ENCODE measurements at places on chromosomes 1 and 21.

DNA sequence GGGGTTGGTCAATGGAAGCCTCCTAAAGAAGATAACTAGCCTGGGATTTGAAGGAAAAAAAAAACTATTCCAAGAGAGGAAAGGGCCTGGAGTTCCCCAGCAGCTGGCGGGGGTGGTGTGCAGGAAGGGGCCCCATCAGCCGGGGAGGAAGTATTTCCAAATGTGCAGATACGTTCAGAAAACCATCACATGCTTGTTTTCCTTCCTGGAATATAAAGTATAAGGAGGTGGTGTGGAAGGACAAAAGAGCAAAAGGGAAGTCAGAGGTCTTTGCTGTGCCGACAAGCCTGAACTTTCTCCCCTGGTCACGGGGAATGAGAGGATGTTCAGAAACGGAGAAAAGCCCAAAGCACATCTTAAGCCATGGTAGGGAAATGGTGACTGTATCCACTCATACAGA, 72.0 kb upstream of the BACE2 start:
- no peak for DNase-seq

GRCh38 chr1:214913966-214914365, 168.6 kb upstream of the KCNK2 start:
- no peak for DNase-seq

GRCh38 chr1:184945029-184945428, 29.3 kb downstream of the NIBAN1 start:
- no peak for DNase-seq

DNA sequence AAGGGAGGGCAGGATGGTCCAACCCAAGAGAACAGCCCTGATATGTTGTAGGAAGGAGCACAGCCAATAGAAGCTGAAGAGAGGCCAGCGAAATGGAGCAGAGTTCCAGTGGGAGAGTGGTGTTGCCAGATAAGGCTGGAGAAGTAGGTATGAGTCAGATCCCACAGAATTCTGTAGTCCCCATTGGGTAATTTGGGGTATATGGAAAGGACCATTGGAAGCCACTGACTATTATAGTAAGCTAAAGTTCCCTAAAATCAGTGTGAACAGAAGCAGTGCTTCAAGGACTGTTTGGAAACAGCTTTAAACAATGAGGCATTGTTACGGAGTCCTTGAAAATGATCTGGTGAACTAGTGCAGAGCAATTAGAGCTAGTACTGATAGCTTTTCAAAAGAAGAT, 63.0 kb downstream of the DISP1 start:
- no peak for DNase-seq

GRCh38 chr21:41648591-41649031, 118.2 kb downstream of the RIPK4 start:
- DNase-seq, result no peak

DNA sequence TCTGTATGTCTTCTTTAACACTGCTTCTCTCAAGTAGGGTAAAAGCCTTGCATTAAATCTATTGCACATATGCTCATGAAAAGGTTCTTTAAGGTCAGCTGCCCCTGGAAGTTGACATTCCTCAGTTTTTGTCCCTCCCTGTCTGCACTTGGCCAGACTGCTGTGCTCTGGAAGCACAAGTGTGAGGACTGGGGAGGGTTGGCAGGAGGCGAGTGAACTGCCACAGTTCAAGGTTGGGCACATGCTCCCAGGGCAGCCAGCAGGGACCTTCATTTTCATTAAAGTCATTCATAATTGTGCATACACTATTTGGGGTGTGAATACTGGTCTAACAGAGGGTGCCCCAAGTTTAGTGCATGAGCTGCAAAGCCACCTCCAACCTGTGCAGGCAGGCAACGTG, 10.9 kb upstream of the THEM5 start:
- DNase-seq, result no peak
